ENCODE measurements at places on chromosomes 5 and 9.

DNA sequence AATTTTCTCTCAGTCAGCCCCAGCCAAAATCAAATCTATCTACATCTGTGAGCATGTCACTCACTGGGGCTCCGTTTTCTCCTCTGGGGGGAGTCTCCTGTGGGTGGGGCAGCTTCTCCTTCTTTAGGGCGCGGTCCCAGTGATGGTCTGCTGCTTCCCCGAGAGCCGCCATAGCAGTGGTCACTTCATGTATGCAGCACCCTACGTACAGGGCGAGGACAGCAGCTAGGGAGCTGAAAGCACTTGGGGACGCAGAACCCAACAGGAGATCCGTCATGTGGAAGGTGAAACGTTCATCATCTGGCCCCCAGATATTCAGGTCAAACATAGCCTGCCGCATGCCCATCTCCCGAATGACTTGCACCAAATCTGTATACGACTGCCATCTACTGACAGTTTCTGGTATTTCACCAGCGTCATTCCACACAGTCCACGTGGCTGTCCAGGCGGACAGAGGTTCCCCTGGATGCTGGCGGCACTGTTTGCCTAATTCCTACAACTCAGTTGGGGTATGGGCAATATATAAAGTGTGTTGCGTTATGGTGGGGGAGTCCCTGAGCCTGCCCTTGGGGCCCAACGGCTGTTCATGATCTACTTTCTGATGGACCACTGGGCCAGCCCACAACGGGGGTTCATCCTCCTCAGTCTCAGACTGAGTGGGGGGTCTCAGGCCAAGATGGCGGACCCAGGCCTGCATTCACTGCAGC, 795.0 kb downstream of the EFNA5 start:
- no peak for DNase-seq

DNA sequence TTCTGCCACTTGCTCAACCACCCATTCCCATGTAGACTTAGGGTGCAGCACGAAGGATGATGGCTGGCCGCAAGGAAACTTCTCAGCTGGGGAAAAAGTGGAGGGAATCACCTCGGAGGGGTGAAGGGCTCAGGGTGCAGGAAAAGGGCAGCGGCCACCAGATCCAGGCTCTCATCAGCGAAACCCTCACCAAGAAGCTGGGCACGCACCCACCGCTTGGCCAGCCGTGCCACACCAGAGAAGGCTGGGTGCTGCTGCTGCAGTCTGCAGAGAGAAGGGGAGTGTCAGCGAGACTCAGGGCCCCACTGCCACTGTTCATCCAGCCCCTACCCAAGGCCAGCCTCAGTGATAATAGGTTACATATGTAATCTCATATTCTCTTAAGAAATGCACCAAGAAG, 8.6 kb downstream of the NOL6 start:
- DNase-seq, result no peak

DNA sequence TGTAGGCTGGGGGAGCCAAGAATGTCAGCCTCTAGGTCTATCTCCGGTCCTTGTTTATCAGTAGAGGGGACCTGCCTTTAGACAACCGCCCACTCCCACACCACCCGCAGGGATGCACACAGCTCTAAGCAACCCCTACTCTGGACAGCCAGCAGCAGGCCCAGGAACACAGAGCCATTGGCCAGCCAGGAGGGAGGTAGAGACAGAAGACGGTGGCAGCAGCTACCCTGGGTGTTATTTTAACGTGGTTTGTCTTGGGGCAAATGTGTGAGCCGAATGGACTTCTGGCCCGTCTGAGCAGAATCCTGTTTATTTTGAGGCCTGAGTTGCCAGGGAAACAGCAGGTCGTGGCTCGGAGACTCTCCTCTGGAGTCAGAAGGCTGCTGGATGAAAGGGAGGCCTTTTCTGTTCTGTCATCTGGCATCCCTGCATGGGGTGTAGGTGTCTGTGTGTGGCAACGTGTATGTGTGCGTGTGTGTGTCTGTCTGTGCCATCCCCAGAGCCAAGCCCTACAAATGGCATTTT, 382 bp upstream of the FGF1 start:
- DNase-seq, result no peak

GRCh38 chr9:26399556-26399955, 493.0 kb downstream of the CAAP1 start:
- no peak for DNase-seq

DNA sequence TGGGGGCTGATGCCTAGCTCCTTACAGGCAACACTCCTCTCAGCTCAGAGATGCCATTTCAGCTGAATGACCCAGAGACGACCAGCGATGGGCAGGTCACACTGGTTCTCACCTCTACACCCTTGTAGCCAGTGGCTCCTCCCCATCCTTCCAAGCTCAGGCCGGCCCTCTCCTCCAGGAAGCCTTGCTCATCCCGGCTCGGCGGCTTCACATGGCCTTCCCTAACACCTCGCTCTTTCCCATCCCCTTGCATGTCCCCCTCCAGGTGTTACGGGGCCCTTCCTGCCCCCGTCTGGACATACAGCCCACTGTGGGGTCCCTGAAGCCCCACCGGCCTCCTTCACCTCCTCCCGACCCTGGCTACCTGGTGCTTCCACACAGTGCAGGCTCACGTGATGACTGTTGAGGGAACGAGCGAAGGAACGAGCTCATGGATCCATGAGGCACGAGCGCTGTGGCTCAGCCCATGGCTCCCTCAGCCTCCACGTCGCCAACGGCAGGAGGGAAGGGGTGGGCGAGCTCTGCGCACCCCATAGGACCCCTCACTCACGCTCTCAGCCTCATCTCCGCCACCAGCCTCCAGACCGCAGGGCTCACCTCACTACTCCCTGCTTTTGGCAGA, 45.7 kb downstream of the SARDH start:
- no peak for DNase-seq

DNA sequence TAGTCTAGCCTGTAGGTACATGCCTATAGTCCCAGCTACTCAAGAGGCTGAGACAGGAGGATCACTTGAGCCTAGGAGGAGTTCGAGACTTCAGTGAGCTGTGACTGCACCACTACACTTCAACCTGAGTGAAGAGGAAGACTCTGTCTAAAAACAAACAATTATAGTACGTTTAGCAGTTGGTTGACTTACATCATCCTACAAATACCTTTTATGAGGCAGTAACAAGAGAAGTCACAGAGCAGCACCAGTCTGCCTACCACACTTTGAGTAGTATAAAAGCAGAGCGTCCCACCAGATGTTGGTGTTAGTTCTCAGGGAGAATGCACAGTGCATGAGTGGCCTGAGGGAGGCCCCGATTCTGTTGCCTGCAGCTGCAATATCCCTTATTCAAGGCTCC, 16.1 kb downstream of the ZFR start:
- no peak for DNase-seq

GRCh38 chr5:150175076-150175475, 8.5 kb downstream of the CDX1 start:
- no peak for DNase-seq

GRCh38 chr9:109317311-109317978, 3.4 kb downstream of the EPB41L4B start:
- no peak for DNase-seq

- DNase-seq, result no peak
Observed at GRCh38 chr9:111986035-111986556, 89.5 kb downstream of the UGCG start.

- DNase-seq, result no peak
Observed at GRCh38 chr5:33769968-33770367, 121.8 kb downstream of the ADAMTS12 start.

DNA sequence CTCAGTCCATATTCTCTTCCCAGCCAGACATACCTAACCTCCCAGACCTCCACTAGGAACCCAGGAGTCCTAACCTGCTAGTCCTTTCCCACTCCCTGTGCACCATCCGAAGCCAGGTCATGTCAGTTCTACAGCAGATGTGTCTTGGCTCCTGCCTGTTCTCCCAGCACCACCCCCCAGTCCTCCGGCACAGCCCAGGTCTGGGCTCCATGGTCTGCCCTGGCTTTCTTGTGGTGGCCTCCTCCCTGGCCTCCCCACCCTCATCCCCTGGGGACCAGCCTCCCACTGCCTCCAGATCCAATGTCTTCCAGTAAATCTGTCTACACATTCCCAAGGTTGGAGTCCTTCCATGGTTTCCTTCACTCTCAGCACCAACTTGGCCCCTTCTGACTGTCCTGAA, 20.0 kb downstream of the KCNIP1 start:
- DNase-seq, result no peak

DNA sequence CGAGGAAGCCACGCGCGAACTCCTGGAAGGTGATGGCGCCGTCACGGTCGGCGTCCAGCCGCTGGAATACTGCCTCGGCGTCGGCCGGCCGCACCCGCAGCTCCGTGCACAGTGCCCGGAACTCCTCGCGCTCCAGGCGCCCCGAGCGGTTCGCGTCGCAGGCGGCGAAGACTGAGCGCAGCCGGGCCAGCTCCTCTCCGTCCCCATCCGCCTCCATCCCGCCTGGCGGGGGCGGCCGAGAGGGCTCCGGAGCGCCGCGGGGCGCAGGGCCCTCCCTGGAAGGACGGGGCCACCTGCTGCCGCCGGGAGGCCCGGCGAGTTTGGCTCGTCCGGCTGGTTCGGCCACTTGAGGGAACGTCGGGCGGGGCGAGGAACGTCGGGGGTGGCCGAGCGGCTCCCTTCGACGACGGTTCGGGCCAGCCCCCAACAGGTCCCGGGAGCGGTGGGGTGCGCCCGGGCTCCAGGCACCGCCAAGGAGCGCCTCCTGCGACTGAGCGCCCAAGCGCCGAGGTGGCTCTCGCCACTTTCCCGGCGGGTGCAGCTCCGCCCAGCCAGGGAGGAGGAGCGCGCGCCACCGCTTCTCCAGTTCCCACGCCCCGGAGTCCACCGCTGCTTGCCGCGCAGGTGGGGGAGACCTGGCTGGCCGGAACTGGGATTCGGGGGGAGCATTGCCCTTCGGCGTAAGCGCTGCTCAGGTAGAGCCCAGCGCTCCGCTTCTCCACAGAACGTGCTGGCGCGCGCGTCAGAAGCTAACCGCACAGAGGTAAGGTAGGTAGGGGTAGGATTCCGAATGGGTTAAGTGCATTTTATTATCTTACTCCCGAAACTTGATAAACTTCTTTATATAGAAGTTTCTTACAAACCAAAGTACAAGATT, at the start of gene RASEF:
Gene RASEF (minus strand): TSS at position 492 of the 877 bp plus-strand sequence. CDS start 275 bp downstream, at position 217.
- no peak for DNase-seq

- no peak for DNase-seq
Observed at GRCh38 chr5:137753691-137754187, 424 bp downstream of the HNRNPA0 start.

GRCh38 chr5:128378632-128379031, 159.4 kb downstream of the FBN2 start:
- no peak for DNase-seq

GRCh38 chr9:94083384-94083783, 880 bp upstream of the PTPDC1 start:
- DNase-seq, result no peak

- no peak for DNase-seq
Observed at GRCh38 chr5:152366716-152367115, 38.4 kb downstream of the NMUR2 start.

GRCh38 chr9:129675620-129676019, 10.2 kb downstream of the PRRX2 start:
- no peak for DNase-seq

GRCh38 chr5:62575489-62575888, 3.1 kb upstream of the LRRC70 start:
- no peak for DNase-seq

GRCh38 chr5:76403766-76404222, 709 bp downstream of the IQGAP2 start:
- DNase-seq, result no peak

- DNase-seq, result no peak
Observed at GRCh38 chr5:38831909-38832308, 13.9 kb upstream of the OSMR start.

GRCh38 chr9:118711843-118712242, 657.4 kb downstream of the BRINP1 start:
- no peak for DNase-seq

DNA sequence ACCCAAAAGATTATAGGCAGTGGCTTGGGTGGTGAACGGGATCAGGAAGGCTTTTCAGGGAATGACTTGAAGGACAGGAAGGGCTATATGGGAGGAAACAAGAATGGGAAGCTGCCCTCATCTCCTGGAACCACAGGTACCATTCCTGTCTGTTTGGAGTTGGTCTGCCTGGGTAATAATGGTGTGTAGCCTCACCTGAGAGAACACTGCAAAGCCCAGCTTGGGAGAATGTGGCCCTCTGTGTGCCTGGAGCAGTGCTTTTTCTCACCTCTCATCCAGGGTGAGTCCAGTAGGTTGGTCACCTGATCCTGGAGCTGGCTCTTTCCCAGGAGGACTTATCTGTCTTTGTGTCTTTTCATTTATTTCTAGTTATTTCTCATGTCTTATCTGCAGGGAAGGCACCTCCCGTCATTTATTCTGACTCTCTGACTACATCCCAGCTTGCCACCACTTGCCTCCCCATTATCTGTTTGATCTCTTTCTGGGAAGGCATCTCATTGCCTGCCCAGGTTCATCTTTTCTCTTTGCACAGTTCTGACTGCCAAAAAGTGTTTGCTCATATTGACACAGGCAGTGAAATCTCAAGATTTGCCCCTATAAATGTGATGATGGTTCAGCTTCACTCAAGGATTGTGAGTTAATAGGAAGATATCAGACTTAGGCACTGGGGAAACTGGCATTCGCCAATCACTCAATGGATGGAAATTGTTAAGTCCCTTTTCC, 22.5 kb upstream of the OR2S2 start:
- DNase-seq, result no peak

DNA sequence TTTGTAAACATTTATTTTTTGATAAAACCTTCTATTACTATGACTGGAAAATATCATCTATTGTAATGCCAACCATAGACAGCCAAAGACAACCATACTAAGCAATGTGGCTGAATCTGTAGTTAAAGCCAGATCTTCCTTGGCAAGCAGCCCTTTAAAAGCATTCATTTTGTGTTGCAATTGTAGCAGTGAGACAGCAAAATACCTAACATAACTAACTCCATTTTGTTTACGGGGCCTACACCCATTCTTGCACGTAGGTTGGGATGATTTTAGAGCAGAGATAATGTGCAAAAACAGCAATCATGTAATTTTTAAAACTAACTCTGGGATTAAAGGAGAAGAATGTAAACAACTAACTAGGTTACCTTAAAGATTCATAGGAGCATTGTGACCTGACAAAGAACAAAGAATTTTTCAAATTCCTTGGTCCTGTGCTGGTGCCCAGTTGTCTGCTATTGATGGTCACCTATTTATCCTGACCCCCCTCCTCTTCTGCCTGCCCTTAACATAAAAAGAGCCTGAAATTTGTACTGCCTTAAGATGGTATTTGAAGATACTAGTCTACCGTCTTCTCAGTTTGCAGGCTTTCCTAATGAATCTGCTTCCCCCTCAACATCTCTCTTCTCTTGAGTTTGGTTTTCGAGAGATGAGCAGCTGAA, 10.6 kb downstream of the IFNA1 start:
- no peak for DNase-seq

DNA sequence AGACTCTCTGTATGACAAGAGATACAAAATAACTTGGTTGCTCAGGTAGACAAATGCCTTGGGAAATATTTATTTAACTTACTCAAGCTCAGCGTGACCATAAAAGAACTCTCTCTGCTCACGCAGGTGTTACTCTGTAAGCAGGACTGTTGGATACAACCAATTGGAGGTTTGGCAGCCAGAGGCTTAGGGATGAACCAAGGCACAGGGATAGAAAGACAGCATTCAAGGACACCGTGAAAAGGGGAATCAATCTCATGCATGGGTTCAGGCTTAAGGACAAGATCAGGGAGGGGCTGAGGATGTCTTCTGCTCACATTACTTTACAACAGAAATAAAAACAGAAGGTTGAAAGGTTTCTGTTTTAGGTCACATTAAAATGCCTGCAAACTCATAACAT, 389.0 kb upstream of the BRINP1 start:
- DNase-seq, result no peak

- DNase-seq, result no peak
Observed at GRCh38 chr9:108416324-108416723, 439.5 kb downstream of the ACTL7B start.
